Stimulated activated CD4-positive, alpha-beta T cell treated with anti-CD3 and anti-CD28 coated beads, Interleukin-2, amount 100 ng/mL, for 48 hours (primary cell): ENCODE measurements at places on chromosomes 7 and 10.

DNA sequence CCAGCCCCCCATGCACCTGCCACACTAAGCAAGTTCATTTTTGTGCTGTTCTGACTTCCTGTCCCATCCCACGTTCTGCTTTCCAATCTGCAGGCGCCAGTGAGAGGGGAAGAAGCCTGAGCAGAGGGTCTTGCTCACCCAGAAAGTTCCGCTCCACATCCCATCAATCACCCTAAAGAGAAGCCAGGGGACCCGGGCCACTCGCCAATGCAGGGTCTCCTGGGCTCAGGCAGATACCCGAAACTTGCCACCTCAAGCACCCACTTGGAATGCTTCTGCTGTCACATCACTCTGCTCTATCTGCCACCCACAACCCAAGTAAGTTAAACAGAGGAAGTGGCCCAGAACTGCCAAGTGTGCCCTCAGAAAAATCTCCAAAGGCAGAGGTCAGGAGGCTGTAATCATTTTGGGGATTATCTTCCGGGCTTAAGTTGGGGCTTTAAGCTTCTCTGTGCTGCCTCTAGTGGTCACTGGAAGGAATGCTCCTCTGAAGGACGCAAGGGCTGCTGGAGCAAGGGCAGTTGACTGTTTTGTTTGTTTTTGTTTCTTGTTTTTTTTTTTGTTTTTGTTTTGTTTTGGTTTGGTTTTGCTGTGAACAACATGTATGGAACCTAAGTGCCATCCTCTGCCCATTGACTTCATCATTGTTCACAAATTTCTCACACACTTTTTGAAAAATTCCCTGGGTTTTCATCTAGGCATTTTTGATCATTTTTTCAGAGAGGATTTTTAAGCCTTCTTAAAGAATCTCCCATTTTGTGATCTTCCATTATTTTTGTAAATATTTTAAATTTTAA is 25.5 kb downstream of the PRR15 start:
- no peak for DNase-seq

- DNase-seq = no peak
Observed at GRCh38 chr7:69334701-69335100, 263.6 kb upstream of the AUTS2 start.

GRCh38 chr7:610531-611280 is 91.1 kb upstream of the PDGFA start:
- DNase-seq = no peak

GRCh38 chr10:22420787-22421517 is 75.7 kb downstream of the SPAG6 start:
- DNase-seq = no peak

- DNase-seq = no peak
Observed at GRCh38 chr7:32275216-32276009, 205.2 kb upstream of the PDE1C start.

GRCh38 chr10:99530108-99531025 is 2.4 kb upstream of the NKX2-3 start:
- no peak for DNase-seq

DNA sequence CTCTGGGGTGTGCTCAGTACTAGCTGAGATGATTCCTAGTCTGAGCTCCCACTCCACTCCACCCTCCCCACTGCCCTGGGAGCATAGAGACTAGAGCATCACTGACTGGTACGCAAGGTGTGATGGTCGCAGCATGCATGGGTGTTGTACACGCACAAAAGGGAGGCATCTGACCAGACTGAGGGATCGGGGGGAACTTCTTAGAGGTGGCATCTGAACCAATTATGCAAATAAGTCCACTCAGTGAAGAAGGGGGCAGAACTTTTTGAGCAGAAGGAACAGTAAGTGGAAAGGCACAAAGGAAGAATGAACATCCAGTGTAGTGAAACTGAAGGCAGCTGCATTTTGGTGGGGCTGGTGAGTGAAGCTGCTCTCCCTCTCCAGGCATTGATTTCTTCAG is 25.5 kb downstream of the PDSS1 start:
- no peak for DNase-seq

DNA sequence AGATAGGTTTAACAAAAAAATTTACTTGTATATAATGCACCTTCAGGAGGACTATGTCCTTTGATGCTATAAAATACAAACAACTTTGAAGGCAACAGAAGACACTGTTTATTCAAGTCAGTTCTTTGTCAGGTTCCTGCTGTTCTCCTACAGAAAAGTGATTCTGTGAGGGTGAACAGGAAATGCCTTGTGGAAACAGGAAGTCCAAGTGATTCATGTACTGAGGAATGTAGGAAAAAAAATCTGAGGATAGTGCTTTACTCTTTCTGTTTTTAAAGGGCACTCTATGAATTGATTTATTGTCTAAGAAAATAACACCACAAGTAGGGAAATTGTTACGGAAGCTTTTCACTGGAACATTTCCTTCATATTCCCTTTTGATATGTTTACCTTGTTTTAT is 171.9 kb downstream of the HDAC9 start:
- no peak for DNase-seq

DNA sequence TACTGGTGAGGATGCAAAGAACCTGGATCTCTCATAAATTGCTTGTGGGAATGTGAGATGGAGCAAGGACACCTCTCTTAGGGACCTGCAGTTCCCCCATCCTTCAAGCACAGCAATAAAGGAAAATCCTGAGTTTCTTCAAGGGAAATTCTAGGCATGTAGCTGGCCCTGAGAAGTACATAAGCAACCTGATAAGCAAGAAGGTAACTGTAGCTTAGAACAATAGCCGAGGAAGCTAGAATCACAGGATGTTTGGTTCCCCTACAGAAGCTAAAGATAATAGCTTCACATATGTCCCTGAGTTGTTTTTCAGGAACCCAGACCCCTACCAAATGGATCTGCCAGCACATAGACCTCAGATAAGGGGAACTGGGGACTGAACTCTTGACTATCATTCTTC is 11.6 kb upstream of the UPP1 start:
- no peak for DNase-seq

DNA sequence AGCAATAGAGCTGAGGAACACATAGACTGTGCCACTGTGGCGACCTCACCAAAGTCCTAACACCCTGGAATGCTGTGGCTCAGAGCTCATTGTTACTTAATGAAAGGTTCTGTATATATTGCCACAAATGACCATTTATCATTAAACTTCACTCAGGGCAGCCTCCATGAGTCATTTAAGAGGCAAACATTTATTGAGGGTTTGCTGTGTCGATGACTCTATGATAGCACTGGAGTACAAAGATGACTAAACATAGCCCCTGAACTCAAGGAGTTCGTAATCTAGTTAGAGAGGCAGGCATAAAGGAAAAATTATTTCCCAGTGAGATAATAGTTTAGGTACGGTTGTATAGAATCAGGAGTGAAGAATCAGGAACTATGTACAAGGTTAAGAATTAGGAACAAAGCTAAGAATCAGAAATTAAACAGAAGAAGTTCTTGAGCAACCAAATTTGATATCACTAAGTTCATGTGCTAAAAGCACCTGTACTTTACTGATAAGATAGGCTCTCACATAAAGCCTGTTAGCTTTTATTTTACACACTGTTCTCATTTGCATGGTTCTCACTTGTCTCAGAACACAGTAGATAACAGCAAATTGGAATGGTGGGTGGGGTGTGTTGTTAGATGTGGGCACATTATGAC is 7.9 kb downstream of the ENTPD7 start:
- DNase-seq = no peak

GRCh38 chr10:118832241-118832651 is 77.5 kb upstream of the CACUL1 start:
- DNase-seq = no peak
